ENCODE measurements at places on chromosomes 4 and X.

GRCh38 chr4:96407738-96408463, 568.0 kb downstream of the PDHA2 start:
- DNase-seq, result no peak

DNA sequence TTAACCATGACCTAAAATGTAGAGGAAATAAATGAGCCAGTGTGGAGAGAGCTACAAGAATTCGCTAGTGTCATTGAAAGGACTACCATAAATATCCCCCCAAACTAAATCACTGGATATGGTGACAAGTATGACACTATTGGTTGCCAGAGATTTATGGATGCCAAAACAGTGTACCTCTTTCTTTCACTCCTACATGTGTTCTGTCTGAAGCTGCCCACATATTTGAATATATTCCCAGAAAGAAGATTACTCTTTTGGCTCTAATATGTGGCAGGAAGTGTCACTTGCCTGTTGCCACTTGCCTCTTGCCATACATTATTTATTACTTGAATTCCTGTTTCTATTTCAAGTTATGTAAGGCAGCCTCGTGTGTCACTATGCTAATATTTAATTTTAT, 1573.6 kb downstream of the TECRL start:
- no peak for DNase-seq

GRCh38 chrX:132505116-132505515, 16.3 kb upstream of the MBNL3 start:
- DNase-seq, result no peak

DNA sequence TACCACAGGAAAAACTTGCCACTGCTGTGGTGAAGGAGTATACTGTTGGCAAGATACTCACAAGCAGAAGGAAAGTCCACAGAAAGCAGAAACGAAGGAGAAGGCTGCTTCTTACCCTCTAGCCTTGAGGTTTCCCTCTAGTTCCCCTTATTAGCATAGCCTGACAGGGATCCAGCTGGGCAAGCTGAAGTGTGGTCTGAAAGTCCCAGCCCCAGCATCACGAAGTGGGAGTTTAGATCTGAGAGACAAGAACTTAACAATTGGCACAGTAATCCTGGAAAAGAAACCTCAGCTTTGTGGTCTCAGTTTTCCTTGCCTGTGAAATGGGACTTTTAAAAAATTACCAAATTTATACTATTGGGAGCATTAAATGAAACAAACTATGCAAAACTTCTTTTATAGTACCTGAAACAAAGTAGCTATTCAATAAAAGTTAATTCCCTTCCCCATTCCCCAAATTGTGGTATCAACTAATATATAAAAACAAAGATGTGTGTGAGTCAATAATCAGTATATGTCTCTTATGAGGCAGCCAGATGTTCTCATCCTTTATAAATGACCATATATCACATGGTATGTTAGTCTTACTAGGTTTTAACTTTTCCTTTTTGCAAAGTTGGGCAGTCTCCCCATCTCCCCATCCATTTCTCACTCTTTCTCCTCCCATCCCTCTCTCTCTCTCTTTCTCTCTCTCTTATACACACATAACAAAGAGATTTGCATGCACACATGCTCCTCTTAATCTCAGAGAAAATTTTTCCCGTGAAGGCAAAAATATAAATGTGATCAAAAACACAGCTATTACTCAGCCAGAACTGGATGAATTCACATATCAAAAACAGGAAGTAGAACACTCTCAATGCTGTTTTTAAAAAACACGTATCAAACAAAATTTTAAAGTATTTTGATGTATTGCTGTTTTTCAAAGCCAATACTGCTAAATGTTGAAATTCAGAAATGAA, 57.8 kb downstream of the SCFD2 start:
- DNase-seq, result no peak

GRCh38 chr4:42078184-42078801, 74.2 kb downstream of the BEND4 start:
- DNase-seq, result peak; percentile 22

- DNase-seq, result no peak
Measured at GRCh38 chr4:82780752-82781231, 17.8 kb downstream of the SCD5 start.

- no peak for DNase-seq
Measured at GRCh38 chr4:112823606-112824005, 186.7 kb downstream of the LARP7 start.

GRCh38 chr4:72118017-72118416, 86.2 kb downstream of the NPFFR2 start:
- no peak for DNase-seq

DNA sequence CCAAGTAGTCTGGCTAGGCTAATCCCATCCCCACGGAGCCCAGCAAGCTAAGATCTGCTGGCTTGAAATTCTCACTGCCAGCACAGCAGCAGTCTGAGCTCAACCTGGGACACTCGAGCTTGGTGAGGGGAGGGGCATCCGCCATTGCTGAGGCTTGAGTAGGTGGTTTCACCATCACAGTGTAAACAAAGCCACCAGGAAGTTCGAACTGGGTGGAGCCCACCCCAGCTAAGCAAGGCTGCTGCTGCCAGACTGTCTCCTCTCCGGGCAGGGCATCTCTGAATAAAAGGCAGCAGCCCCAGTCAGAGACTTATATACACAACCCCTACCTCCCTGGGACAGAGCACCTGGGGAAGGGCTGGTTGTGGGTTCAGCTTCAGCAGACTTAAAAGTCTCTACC, 639.6 kb downstream of the IQCM start:
- DNase-seq, result no peak

GRCh38 chr4:59247032-59247431, 1953.1 kb upstream of the ADGRL3 start:
- no peak for DNase-seq

GRCh38 chrX:50202539-50202938, 1.7 kb upstream of the AKAP4 start:
- no peak for DNase-seq

GRCh38 chr4:98166025-98166730, 22.9 kb upstream of the STPG2 start:
- no peak for DNase-seq

GRCh38 chr4:6470502-6471306, 1.7 kb downstream of the PPP2R2C start:
- no peak for DNase-seq

- no peak for DNase-seq
Measured at GRCh38 chr4:184357772-184358171, 116.6 kb downstream of the IRF2 start.

Measured in GM12892 (cell line).